NCI-H460 (cell line): ENCODE measurements at places on chromosomes 4 and X.
A peak's percentile ranks its signal among the peaks of the same experiment; 100 is the strongest.

DNA sequence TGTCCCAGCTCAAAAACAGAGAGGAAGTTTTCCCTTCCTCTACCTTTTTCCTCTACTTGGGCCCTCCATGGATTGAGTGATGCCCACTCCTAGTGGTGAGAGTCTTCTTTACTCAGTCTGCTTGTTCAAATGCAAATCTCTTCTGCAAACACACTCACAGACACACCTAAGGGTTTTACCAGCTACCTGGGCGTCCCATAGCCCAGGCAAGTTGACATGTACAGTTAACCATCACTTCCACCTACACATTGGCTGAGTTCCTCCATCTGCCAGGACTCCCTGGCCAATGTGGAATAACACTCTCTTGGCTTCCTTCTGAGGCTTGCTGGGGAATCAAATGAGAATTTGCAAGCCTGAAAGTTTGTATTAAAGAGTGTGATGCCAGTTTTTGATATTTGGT, 45.7 kb upstream of the DHRSX start:
- DNase-seq: no peak

DNA sequence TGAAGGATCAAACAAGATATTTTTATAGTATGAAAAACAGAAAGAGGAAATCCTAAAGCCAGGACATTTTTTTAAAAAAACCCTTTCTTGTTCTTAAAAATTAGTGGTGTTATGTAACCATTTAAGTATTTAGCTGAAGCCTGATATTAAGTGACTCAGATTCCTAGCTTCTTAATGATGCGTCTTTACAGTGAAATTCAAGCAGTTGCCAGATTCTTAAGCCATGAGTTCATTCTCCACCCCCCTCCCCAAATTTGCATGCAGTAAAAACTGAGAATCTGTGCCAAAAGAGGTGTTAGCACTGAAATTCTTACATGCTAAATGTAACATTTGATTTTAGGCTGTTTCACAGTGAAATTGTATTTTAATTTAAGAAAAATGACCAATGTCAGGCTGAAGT, 180.8 kb downstream of the RAPGEF2 start:
- peak; percentile 76 for DNase-seq

DNA sequence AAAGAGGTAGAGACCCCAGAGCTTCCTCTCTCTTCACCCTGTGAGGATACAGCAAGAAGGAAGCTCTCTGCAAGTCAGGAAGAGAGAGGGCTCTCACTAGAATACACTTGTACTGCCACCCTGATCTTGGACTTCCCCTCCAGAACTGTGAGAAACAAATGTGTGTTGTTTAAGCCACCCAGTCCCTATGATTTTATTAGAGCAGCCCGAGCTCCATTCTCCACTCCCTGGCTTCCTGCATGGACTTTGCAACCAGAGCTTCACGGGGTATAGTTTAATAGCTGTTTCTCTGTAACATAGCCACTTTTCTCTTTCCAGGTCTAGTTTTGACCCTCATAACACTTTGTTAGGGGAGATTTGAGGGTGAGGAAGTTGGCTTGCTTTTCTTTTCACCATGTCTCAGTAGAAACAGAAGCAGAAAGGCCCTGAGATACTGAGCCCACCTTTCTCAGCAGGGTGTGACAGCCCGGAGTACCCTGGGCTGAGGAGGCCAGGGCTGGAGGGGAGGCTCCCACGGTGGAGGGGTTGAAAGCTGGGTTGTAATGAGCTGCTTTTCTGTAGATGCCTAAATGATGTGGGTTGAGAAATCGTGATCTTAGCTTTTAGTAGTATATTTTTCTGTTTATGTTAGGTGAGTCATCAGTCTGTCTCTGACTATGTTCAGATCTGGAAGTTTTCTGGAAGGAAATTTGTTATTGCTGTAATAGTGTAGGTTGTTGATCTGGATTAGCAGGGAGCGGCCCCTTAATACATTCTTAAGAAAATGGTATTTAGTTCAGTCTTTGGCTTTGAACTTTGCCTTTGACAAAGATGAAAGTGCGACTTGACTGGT, 118.6 kb downstream of the PTTG2 start:
- DNase-seq: no peak

DNA sequence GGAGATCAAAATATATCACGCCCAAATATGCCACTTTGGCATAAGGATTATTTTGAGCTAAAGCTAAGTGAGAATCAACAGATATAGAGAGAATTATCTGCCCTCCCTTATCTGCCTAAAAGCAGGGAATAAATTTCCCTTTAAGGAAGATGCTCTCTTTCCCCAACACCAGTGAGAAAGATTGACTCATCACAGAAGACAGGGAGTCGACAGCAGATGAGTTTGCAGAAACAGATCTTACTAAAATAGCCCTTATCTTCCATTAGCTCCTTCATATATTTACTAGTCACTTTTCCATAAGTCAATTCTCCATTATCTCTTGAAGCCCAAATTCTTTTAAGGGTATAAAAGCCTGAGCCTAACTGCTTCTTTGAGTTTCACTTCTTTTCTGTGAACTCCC, 156.6 kb downstream of the CAMK2D start:
- DNase-seq: no peak

GRCh38 chr4:38600575-38600974, 63.4 kb upstream of the KLF3 start:
- no peak for DNase-seq

- DNase-seq: no peak
These were observed 1710.3 kb upstream of the PCDH7 start for GRCh38 chr4:29009908-29010307.

GRCh38 chrX:109327251-109327650, 154.6 kb downstream of the GUCY2F start:
- DNase-seq: no peak

- DNase-seq: no peak
These were observed 31.1 kb downstream of the HERC6 start for GRCh38 chr4:88409789-88410188.

- no peak for DNase-seq
These were observed 246.5 kb downstream of the PPP1R2C start for GRCh38 chrX:42531441-42531840.

- no peak for DNase-seq
These were observed 126.6 kb upstream of the ACSL4 start for GRCh38 chrX:109859651-109860050.

- DNase-seq: peak; percentile 25
These were observed 4.2 kb upstream of the CDS1 start for GRCh38 chr4:84578540-84579402.

DNA sequence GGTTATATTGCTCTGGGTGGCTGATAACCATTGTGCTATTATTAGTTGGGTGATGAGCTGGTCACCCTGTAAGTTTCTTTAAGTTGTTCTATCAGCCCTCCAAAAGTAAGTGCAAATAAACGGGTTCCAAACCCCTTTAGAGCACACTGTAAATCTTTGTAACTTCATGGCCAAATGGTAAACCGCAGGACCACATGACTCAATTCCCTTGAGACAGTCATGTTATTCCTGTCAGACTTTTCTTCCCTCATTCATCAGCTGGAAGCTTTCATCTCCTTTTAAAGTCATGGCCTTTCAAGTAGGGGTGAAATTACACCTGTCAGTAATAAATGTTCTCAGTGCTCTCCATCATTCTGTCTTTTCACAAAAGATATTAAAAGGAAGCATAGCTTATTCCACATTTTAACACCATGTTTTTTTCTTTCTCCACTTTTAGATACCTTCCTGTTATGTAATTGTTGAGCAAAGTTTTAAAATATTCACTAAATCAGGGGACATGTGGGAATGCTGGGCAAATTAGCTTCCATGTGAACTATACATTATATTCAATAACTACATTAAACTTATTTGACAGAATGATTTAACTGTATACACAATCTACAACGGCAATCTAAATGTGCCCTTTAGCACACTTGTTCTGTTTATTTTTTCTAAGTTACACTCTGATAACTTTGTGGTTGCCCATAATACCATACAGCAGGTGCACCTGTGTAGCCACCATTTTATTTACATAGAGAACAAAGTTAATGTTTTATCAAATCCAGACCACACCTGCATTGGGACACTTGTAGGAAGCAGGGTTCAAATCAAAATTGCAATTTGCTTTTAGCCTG, 275.5 kb downstream of the CFAP299 start:
- no peak for DNase-seq

DNA sequence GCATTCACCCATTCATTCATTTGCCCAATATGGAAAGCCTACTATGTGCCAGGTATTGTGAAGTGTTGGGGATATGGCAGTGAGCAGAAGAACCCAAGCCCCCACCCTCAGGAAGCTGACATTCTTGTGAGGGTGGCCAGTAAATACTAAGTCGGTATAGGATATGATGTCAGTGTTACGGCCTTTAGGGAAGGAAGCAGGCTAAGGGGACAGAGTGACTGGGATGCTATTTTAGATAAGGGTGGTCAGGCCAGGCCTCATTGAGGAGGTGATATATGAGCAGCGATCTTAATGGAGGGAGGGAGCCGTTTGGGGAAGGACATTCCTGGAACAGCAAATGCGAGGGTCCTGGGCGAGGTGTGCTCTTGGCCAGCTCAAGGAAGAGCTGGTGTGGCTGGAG, 2.0 kb downstream of the ATP6AP1 start:
- no peak for DNase-seq

GRCh38 chrX:107716118-107716684, 59.4 kb downstream of the TSC22D3 start:
- no peak for DNase-seq

DNA sequence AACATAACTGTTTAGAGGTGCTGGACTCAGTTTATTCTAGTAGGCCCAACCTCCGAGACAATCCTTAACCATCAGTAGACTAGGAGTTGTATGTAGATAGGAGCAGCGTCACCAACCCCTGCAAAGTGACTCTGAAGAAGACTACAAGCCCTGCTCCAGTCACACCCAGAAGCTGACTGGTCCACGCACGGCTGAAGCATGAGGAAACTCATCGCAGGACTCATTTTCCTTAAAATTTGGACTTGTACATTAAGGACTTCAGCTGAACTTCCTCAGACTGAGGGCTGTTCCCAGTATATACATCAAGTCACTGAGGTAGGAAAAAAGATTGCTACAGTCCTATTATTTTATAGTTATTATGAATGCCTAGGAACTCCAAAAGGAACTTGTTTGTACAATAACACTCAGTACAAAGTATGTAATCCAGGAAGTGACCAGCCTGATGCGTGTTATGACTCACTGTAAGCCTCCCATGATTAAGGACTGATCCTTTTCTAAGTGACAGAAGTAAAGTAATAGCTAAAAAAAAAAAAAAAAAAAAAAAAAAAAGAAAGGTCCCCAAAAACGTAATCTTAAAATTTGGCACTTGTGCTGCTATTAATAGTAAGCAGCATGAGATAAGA, 41.6 kb upstream of the UGT2B7 start:
- DNase-seq: no peak

DNA sequence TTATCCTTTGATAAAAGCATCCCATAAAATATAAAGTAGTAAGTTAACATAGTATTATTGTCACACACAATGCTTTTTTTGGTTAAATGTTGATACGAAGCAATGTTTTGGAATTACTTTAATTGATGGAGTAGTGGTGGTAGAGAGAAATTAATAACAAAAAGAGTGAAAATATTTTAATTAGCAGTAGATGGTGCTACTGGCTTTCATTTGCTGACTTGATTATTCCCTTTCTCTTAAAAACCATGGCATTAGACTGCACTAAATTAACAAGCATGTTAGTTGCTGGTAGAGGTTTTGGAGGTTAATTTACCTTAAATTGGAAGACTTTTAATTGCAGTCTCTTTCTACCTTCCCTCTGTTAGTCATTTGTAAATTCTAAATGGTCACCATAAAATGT, 8.9 kb upstream of the DCK start:
- no peak for DNase-seq

DNA sequence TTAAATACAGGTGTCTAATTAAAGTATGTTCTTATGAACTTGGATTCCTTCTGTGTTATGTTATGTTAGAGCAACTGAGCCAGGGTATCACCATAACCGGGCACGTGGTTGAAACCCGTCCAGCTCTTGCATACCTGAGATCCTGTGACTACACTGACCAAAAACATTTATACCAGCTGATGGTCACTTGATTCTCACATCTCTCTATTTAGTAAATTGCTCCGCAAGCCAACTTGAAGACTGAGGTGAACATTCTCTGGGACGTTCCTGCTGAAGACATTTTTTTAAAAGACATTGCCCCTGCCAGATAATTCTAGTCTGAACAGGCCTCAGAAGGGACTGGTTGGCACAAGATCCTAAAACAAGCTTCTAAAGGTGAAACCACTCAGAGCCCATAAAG, 550.0 kb upstream of the DIPK2B start:
- DNase-seq: no peak
